ENCODE measurements at places on chromosomes 2 and 18.

- DNase-seq: no peak
Observed at GRCh38 chr2:48343571-48344440, 186.1 kb upstream of the STON1 start.

DNA sequence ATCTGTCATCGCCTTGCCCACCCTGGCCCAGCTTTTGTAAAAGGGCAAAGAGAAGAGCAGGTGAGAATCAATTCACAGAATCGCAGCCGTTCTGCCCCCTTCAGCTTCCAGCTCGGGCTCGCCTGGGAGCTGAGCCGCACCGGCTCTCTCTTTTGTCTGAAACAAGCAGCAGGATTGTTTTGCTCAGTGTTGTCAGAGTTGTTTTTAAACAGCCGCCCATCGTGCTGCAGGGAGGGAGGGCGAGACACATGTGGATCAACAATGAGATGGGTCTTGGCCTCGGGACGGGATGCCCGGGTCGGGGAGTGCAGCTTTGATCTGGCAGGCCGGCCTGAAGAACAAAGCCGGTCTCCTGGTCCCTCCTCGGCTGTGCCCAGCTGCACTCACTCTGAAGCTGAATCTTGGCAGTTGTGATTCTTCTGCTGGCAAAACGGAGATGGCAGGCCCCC is 39.7 kb upstream of the HDAC4 start:
- DNase-seq: peak; percentile 60

DNA sequence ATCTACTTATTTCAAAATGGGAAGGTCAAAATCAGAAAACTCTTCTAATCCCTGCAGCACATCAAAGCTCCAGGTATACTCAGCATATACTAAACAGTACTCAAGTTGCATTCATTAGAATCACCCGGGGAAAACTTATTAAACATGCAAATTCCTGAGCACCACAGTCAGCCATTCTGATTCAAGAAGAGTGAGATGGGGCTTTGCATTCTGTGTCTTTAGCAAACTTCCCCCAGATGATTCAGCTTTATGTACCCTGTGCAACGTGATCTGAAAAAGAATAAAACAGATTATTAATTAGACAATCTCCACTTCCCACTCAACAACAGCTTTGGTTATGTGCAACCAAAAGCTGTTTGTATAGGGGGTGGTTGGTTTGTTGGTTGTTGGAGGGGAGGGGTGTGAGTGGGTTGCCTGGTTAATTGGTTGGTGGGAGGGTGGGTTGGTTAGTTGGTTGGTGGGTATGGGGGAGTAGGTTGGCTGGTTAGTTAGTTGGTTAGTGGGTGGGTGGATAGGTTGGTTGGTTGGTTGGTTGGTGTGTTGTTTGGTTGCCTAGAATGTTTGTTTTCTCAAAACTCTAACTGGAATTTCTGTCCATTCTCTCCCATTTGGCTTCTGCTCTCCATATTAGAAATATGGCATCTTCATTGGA is 112.5 kb upstream of the AGAP1 start:
- DNase-seq: no peak

DNA sequence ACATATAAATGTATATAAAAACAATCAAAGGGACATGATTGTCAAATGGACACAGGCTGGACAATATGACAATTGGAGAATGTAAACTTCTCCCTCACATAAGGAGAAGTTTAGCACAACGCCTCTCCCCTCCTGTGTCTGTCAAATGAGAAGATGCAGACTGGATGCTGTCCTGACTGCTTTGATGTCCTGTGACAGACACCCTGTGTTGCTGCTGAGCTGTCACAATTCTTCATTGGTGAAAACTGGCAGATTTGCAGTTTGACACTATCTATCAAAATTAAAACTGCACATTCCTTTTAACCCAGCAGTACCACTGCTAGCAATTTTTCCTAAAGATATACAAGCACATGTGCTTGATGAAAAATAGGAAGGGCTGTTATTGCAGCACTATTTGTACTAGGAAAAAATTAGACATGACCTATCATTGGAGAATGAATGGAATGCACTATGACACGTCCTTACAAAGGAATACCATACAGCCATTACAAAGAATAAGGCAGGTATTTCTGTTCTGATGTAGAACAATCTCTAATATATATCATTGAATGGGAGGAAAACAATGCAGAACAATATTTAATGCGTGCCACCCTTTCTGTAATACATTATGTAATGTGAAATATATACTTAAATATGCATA is 12.4 kb downstream of the DPYSL5 start:
- DNase-seq: no peak

GRCh38 chr2:194557993-194558392 is 1099.0 kb upstream of the SLC39A10 start:
- DNase-seq: no peak

DNA sequence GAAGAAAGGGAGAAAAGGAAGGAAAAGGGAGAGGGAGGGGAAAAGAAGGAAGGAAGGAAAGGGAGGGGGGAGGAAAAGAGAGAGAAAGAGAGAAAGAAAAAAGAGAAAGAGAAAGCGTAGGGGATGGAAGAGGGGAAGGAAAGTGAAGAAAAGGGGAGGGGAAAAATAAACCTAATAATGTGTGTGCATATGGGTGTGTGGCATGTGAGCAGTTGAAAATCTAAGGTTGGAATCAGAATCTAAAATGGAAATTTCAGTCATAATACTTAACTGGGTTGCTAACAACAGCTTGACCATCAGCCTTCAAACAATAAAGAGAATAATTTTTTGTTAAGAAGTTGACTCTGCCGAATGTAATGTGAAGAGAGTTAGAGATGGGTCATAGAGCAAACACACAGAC is 407.9 kb upstream of the SLC14A2 start:
- DNase-seq: no peak

Measured in right hindlimb (tissue), 1 donor.